ENCODE measurements at places on chromosomes 3 and 15.

- no peak for DNase-seq
Observed at GRCh38 chr3:42902257-42902656, 3.7 kb upstream of the ZNF662 start.

DNA sequence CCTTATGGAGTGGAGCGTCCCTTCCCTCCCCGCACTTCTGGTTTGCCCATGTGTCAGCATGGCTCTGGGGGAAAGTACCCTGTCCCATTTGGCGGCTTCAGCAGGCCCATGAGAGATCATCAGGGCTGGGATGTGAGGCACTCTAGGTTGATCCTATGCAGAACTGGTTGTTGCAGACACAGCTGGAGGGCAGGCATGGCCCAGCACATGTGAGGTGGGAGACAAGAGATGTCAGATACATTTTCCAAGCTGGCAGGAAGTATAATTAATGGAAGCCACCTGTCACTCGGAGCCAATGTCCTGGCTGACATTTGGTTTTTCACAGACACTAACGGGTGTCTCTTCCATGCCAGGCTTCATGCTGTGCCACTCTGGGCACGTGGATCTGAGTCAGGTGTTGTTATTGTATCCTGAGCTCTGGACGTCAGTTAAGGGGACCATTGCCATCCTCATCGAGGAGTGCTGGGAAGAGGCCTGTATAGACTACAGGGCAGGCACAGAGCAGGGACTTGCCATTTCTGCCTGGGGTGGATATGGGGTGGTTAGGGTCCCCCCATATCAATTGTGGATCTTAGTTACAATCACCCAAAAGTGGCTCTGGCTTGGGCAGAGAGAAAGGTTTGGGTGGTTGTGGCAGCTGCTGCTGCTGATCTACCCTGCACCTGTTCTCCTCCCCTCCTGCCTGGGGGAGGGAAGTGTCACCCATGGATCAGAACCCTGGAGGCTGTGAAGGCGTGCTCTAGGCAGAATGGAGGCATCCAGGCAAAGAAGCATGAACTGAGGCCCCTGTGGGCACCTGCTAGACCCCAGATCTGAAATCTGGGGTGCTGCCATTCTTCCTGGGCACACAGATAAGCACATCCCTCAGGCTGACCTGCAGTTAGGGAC, 140.7 kb downstream of the FBLN2 start:
- no peak for DNase-seq

- no peak for DNase-seq
Observed at GRCh38 chr15:91456251-91456718, 356.2 kb downstream of the SV2B start.

- DNase-seq, result no peak
Observed at GRCh38 chr3:127615631-127616305, 13.2 kb upstream of the PODXL2 start.

- no peak for DNase-seq
Observed at GRCh38 chr3:107239703-107240102, 137.5 kb upstream of the CCDC54 start.

GRCh38 chr3:123543950-123544349, 40.9 kb downstream of the HACD2 start:
- DNase-seq, result no peak

DNA sequence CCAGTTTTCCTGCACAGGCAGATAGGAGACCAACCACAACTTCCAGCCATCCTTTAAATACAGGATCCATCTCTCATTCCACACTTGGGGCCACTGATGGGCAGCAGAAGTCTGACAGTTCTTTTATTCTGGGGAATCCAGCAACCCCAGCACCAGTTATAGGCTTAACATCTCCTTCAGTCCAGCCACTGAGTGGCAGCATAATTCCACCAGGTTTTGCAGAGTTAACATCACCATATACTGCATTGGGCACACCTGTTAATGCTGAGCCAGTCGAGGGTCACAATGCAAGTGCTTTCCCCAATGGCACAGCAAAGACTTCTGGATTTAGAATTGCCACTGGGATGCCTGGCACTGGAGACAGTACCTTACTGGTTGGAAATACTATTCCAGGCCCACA, 2.9 kb downstream of the NPAP1 start:
- DNase-seq, result no peak

DNA sequence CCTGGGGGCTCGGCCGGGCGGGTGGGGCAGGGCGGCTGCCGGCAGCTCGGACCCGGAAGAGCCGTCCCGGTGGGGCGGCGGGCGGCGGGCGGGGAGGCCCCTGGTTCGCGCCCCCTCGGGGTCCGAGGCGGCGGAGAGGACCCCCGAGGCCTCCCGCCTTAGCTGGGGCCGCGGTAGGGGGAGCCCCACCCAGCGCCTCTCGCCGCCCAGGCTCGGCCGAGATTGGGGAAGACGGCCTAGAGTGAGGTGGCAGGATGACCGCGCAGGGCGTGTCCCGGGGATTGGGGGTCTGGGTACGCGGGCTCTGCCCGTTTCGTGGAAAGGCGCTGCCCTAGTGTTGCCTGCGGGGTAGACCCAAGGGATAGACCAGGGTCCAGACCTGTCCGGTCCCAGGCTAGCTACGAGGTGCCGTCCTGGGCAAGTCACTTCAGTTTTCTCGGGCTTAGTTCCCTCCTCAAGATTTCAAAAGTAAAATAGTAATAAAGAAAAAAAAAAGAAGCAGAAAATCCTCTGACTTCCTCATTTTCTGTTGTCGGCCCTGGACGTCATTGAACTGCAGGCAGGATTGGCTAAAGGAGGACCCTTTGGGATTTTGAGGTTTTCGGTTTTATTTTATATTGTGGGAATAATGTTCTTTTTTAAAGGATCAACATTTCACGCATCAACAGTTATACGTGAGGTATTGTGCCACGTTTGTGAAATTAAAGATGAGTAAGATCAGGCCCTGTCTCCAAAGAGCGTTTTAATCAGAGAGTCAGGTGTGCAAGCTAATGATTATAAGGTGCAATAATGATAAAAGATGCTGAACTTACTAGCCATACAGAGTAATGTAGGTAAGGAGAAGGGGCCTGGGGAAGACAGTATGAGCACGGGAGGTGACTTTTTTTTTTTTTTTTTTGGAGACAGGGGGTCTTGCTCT, 679 bp downstream of the IQGAP1 start:
- DNase-seq, result peak; percentile 71

GRCh38 chr15:87429754-87430153, 826.8 kb downstream of the NTRK3 start:
- no peak for DNase-seq

- peak; percentile 79 for DNase-seq
Observed at GRCh38 chr3:13461169-13462124, 18.7 kb upstream of the HDAC11 start.

- no peak for DNase-seq
Observed at GRCh38 chr15:101522091-101522490, 32.6 kb upstream of the PCSK6 start.

DNA sequence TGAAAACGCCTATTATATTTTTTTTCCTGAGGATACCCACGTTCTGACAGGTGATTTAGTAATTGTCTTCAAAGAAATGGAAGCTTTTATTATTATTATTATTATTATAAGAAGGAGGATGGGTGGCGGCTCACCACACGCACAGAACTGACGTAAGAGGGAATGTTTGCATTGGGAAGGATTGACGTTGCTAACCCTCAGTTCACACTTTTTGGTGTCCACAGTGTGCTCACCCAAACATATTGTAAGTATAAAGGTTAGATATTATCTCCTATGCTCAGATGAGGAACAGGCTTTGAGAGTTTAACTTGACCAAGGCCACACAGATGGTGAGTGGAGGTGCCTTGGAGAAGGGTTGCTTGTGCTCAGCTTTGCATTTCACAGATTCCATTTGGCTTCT, 533.5 kb upstream of the TBL1XR1 start:
- no peak for DNase-seq

DNA sequence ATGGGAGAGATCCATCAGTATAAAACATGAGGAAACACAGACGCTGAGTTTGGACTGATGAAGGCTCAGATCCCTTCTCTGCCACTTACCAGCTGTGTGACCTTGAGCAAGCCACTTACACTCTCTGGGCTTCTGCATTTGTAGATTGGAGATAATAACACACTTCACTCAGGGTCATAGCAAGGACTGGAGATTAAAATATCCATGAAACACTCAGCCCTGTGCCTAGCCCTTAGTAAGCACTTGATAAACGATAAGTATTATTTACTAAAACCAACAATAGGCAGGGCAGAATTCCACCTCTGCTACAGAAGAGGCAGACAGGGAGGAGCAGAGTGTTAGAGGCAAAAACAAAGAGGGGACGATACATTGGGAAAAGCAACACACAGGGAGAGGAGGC, 420.5 kb upstream of the WNT5A start:
- DNase-seq, result no peak

GRCh38 chr3:106117490-106117858, 248.7 kb upstream of the CBLB start:
- DNase-seq, result no peak

- no peak for DNase-seq
Observed at GRCh38 chr15:90553248-90553745, 23.6 kb downstream of the CRTC3 start.

DNA sequence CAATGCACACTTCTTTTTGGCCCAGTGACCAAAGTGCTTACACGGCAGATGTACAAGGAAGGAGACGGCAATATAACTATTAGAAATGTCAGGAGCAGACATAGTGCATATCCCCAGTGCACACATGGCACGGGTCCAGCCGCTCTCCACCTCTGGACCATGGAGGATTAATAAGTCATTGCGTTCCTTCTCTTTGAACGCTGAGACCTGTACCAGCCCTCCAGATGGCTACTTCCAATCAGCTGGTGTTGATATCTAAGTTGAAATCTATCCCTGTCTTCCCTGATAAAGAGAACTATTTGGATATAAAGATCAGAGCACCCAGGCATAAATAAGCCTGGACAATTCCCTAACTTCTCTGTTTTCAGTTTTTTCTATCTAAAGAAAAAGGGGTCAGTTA, 212.5 kb downstream of the CADPS start:
- DNase-seq, result no peak

DNA sequence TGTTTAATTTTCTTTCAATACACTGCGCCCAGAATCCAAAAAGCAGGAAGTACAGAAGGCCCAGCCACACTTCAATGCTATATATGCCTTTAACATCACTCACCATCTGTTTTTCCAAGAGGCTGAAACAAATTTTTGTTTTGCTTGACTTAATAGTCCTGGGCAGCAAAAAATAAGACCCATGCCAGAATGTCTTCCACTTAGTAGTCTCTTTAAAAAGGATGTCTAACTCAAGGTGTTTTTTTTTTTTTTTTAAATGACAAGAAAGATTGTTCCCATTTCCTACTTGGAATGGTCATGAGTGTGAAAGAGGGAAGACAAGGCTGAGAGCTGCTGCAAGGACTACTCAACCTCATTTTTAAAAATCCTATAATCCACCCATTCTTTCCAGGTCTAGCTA, 590.3 kb upstream of the SGO1 start:
- no peak for DNase-seq

DNA sequence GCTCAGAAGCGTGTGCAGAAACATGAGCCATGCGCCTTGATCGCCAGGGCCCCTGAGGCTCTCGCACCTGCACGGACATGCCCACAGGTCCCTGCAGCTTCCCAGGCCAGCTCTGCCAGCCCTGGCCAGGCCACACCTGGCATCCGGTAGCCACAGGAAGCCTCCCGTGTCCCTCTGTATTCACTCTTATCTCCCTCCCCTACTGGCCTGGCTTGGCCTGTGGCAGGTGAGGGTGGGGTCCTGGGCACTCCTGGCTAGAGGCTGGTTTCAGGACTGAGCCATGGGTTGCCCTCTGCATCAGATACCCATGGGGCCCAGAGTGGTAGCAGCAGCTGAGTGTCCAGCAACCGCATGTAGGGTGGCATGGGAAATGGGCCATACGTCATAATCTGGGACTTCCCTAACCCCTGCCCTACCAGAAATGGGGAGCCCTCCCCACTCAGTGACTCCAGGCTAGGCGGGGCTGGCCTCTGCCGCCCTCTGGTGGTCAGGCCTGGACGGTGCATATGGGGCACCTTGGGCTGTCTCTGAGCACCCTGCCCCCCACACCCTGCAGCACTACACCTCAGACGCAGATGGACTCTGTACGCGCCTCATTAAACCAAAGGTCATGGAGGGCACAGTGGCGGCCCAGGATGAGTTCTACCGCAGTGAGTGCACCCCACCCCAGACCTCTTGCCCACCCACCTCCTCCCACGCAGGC, 12.6 kb upstream of the LMAN1L start:
- DNase-seq, result peak; percentile 88

- no peak for DNase-seq
Observed at GRCh38 chr3:194617827-194618226, 15.4 kb downstream of the TMEM44 start.

GRCh38 chr3:175430983-175431773, 572.0 kb downstream of the NAALADL2 start:
- DNase-seq, result no peak

- no peak for DNase-seq
Observed at GRCh38 chr3:44326515-44326914, 12.1 kb upstream of the TCAIM start.

DNA sequence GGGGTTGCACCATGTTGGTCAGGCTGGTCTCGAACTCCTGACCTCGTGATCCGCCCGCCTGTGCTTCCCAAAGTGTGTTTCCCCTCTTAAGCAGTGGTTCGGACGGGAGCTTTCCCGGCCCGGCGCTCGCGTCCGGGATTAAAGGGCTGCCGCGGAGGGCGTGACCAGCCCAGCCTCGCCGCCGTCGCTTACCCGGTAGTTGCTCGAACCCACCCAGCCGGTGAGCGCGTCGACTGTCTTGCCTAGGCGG, 513 bp downstream of the CLASP2 start:
- DNase-seq, result no peak

DNA sequence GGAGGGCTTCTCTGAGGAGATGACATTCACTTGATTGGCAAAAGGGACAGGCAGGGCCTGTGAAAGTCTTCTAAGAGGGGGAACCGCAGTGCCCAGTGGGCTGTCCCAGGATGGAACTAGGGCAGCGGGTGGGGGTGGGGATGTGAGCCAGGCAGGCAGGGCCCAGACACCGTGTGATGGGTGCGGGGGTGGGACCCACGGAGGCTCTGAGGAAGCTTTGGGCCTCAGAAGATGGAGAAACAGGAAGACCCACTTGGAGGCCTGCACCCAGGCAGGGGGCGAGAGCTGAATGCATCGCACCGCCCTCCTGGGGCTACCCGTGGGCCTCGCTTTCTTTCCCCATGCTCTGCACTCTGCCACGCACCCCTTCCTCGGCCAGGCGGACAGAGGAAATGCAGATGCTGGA, 32.9 kb upstream of the ACAD9 start:
- no peak for DNase-seq

DNA sequence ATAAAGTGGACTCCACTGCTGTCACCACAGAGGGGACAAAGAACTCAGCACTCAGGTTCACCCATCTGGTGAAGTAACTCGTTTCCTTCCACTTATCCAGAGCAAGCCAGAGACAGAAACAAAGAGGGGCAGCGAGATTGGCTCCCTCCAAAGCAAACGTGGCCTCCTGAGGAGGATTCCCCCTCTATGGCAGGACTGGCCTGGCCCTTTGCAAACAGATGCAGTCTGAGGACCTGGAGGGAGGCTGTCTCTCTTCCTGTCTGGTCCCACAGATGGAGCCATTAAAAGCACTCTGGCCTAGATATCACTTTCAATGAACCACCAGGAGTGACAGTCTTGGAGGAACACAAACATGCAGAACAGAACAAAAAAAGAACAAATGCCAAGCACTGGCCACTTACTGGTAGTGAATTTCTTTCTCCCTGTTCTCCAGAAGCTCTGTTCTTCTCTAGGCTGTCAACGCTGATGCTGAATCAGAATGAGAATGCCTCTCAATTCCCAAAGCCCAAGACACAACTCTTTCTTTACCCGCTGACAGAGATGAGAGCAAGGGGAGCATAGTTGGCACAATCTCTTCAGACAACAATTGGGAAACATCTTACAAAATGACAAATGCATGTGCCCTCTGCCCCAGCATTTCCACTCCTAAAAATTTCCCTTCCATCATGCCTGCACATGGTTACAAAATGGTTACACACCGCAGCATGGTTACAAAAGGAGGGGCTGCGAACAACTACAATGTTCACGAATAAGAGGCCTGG, 14.3 kb downstream of the KLHL25 start:
- DNase-seq, result no peak

GRCh38 chr3:64290161-64290560, 64.9 kb upstream of the PRICKLE2 start:
- no peak for DNase-seq
